ENCODE measurements at places on chromosomes 13 and 19. TPM values are rescaled to one million over a fixed set of nuclear protein-coding genes. Genes with fewer than 3 reads are reported as not detected.
A peak's percentile ranks its signal among the peaks of the same experiment; 100 is the strongest.

VSIG10L gene
- total RNA-seq: 6.5 TPM

CYP4F12 gene
- not detected for total RNA-seq

GRCh38 chr19:39126312-39127187 is 964 bp downstream of the PAK4 start:
- H3K27me3 ChIP-seq: no peaks in the 10 kb centered on the region
- peak overlapping the region; percentile 82 for H3K27ac ChIP-seq
- H3K36me3 ChIP-seq: no peaks in the 10 kb centered on the region
- H3K4me3 ChIP-seq: peak overlapping the region; percentile 66
- H3K4me1 ChIP-seq: peaks cover 10% of the 10 kb centered on the region
- DNase-seq: peak; percentile 44

- H3K27ac ChIP-seq: no peak overlapping the region
- DNase-seq: no peak
- H3K27me3 ChIP-seq: peaks cover 22% of the 10 kb centered on the region
- H3K36me3 ChIP-seq: no peaks in the 10 kb centered on the region
- no peaks in the 10 kb centered on the region for H3K4me1 ChIP-seq
- no peak overlapping the region for H3K4me3 ChIP-seq
Measured at GRCh38 chr19:48512504-48513288, 1.1 kb upstream of the LMTK3 start.

Data from cardiac muscle cell (in vitro differentiated cells and primary cell).